Brain pericyte (primary cell): ENCODE measurements at places on chromosomes 7 and 10.

GRCh38 chr10:129114588-129114987 lies 352.5 kb upstream of the MGMT start:
- no peak for DNase-seq

DNA sequence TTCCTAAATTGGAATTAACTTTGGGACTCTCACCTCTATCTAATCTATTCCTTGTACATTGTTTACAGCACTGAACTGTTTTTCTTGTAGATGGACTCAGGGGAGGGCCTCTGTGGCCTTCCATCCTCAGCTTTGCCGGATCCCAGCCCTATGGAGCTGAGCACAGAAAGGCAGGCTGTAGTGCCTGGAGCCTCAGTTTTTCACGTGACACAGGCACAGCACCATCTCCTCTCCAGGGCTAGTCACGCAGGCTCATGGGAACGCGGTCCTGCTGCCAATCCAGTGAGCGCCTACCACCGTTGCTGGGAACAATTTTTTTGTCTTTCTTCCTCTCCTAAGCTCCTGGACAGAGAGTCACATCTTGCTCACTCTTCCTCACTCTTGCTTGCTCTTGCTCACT lies 75.6 kb upstream of the DDC start:
- DNase-seq, result no peak

- no peak for DNase-seq
Measured at GRCh38 chr7:47953822-47954221, 5.6 kb upstream of the PKD1L1 start.

- no peak for DNase-seq
Measured at GRCh38 chr7:48154792-48155413, 16.4 kb upstream of the ABCA13 start.

DNA sequence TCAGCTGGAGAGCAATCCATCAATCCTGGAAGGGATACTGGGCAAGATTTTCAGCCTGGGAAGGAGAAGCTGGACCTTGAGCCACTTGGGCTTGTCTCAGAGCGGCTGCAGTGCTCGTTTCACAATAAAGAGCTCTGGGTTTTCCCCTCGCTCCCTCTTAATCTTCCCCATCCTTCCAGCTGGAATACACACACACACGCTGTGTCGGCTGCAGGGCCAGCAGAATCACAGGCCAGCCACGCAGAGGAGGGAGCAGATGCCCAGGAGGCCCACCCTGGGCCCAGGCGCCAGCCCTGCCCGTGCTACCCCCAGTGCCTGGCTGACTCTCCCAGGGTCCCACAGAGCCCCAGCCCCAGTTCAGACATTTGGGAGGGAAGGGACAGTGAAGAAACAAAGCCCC lies 255.1 kb downstream of the TNS3 start:
- no peak for DNase-seq
